ENCODE measurements at places on chromosomes 1 and 21.

GRCh38 chr1:223454959-223455358, 61.7 kb downstream of the CCDC185 start:
- DNase-seq = no peak

DNA sequence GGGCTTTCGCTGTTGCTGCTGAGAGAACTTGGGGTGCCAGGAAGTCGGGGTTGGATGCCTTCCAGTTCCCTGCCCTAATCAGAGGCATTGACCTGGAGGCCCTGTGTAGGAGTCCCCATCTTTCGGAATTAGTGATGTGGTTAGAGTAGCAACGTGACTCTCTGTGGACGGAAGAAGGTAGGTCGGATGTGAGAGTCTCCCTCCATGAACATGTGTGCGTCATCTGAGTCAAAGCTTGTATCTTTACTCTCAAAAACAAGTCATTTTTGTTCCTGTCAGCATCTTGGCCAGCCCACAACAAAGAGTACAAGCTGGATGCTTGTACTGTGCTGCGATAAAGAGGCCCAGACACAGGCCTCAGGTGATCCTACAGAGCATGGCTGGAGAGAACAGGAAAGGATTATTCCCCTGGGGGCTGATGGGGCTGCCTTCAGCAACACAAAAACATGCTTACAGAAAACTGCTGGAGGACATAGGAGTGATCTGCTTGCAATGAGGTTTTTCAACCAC, 31.0 kb upstream of the IL10 start:
- DNase-seq = no peak

- DNase-seq = no peak
These were observed 18.1 kb upstream of the SLC2A5 start for GRCh38 chr1:9087411-9088125.

GRCh38 chr1:71045463-71046028, 2.1 kb downstream of the PTGER3 start:
- no peak for DNase-seq

DNA sequence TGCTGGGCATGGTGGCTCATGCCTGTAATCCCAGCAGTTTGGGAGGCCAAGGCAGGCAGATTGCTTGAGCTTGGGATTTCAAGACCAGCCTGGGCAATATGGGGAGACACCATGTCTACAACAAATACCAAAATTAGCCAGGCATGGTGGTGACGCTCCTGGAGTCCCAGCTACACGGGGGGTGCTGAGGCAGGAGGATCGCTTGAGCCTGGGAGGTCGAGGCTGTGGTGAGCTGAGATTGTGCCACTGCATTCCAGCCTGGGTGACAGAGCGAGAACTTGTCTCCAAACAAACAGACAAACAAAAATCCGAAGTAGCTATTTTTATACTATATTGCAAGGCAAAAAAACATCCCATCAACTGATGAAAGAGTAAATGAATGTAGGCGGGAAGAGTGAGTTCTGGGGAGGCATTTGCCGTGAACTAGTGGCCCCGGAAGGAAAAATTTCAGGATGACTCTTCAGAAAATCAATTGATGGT, 40.6 kb downstream of the NCMAP start:
- no peak for DNase-seq

GRCh38 chr1:30822966-30823581, 65.5 kb upstream of the LAPTM5 start:
- DNase-seq = peak; percentile 58

GRCh38 chr21:16353764-16354163, 624.0 kb downstream of the USP25 start:
- DNase-seq = no peak

DNA sequence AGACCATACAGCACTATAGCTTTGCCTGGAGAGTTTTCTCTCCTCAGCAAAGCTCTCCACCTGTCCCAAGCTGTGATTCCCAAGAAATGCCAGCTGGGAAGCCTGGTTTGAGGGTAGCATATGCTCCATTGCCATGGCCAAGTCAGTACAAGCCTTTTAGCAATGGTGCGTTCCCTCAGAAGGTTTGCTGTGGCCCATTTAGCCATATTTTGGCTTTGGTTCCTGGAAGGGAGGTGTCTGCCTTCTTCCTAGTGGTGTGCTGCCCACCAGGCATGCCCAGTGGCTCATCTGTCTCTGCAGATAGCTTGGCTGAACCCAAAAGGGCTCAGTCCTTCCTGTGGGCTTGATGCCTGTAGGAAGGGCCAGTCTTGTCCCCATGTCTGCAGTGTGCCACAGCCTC, 32.4 kb downstream of the GALNT2 start:
- DNase-seq = no peak

GRCh38 chr1:23118957-23119792, 49.5 kb downstream of the LUZP1 start:
- peak; percentile 75 for DNase-seq

DNA sequence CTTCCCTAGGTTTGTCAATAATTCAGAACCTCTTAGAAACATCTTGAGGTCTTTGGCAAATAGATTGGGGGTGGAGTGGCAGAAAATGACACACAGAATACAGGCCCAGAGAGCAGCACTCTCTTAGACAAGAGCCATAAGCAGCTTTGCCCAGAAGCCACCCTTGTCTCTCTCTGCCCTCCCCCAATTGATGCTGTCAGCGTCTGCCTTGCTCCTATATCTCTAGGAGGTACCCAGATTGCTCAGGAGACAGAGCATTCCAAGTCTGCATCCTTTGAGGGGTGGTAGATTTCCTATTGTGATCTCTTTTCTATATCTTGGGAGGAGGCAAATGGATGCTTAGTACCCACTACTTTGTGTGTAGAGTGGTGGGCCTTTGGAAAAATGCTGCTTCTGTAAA, 1.8 kb downstream of the RGL1 start:
- no peak for DNase-seq
